ENCODE measurements at places on chromosomes 4 and X.

GRCh38 chrX:86013792-86014191, 33.6 kb downstream of the CHM start:
- no peak for DNase-seq

DNA sequence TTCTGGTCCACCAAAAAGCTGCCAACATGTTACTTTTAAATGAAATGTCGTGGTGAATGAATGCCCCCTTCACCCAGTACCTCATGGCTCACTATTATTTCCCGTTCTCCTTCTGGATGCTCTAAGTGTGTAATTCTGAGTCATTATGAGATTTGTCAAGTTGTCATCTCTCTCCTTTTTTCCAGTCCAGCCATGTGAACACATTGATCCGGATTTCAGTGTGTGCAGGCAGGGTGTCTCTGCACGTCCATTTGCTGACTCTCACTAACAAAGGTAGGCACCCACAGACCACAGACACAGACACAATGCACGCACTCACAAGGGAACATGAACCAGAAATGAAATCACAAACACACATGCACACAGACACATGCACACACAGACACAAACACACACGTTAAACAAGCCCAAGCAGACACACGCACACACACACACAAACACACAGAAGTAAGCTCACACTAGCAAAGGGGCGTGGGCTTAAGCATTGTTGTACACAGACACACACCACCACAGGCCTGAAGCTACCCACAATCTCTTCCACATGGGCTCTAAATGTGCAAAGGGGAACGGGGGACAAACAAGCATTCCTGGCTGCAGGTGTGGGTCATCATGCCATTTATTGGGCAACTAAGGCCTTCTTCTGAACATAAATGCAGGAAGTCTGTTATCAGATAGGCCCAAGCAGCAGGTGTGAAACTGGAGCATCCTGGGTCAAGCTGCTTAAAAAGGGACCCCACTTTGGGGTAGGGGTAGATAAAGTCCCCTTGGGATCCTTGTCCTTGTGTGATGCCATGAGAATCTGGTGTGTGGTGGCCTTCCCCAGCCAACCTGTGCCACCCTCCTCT, 58.1 kb downstream of the NBDY start:
- no peak for DNase-seq

DNA sequence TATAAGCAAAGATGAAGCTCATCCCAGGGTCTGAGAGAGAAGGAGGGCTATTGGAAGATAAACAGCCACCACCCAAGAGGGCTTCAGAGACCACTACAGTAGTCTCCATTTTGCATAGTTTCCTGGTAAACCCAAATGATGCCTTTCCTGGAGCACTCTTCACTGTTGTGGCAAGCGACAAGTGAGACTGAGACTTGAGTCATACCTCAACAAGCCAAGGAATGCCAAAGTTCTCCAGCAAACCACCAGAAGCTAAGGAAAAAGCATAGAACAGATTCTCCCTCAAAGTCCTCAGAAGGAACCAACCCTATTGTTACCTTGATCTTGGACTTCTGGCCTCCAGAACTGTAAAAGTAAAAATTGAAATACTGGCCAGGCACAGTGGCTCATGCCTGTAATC, 65.9 kb downstream of the LARP7 start:
- no peak for DNase-seq

DNA sequence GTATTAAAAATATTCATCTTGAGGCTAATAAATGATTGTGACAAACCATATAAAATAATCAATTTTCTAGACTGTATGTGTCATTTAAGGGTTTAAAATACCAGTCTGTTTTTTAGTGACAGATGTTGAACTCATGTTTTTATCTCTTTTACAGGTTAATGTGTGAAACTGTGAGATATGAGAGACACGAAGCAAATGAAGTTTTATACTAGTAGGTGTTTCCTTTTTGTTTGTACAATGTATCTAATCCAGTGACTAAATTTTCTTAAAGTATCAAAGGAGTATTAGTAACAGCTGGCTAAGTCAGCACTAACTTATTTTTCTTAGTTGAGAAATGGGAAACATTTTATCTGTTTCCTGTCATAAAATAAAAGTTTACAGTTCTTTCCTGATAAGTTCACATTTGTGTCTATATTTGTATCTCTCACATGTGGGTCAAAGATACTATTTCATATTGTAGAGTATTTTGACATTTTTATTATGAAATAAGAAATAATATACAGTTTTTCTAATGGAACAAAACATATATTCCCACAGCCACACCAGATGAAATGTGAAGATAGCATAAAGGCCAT, 90.3 kb downstream of the RAPGEF2 start:
- DNase-seq = no peak

- DNase-seq = peak; percentile 43
Measured at GRCh38 chr4:125091-125771, 930 bp downstream of the ZNF718 start.

DNA sequence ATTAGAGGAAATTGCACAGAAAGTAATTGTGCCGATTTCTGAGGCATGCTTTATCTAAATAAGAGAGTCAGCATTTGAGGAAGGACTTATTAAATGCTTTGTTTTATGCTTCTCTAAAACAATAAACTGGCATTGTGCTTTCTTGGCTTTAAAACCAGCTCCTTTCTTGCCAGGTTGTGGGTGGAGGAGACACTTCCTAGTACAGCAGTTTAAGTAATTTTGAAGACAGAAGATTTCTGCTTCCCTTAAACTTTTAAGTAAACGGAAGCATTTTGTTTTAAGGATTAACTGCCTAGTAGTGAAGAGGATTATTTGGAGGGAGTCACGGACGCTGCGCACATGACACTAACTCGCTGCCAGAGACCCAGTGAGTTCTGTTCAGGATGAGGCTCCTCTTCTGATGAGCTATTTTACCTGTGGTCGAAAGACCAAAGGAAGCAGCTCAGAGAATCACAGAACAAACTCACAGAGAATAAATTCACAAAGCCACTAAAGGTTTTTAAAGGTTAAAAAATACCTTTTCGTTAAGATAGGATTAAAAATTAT, 169.5 kb downstream of the TLL1 start:
- DNase-seq = peak; percentile 8

GRCh38 chr4:143486314-143486713, 27.2 kb upstream of the SMARCA5 start:
- DNase-seq = no peak

GRCh38 chrX:42129022-42129940, 205.9 kb upstream of the CASK start:
- DNase-seq = no peak

GRCh38 chr4:93237521-93237920, 591.0 kb upstream of the ATOH1 start:
- no peak for DNase-seq

DNA sequence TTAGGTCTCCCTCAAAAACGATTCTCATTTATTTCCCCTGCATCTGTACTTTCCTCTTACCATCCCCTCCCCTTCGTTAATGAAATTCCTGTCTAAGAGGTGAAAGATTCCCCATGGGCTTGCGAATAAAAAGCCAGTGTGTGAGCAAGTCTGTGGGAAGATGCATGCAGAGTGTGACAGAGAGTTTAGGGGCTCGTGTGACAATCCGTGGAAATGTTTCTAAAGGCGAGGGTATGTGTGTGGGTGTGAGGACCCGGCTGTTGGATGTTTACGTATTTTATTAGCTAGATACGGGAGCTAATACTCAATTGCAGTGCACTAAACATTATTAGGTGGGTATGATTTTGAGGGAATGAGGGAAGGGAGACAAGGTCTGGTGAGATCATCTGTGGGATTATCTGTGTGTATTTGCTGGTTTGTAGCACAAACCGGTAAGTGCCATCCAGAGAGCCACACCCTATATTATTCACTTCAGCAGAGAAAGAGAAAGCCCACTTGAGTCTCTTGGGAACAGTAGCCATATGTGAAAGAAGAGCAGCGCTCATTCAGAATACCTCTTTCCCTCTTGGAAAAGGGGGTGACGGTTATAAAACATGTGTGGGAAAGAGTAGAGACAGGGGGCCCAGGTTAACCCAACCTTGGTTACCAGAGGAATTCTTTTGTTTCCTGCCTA, 893 bp upstream of the HOPX start:
- no peak for DNase-seq

- DNase-seq = no peak
Measured at GRCh38 chrX:23954396-23954795, 46.6 kb downstream of the CXorf58 start.

DNA sequence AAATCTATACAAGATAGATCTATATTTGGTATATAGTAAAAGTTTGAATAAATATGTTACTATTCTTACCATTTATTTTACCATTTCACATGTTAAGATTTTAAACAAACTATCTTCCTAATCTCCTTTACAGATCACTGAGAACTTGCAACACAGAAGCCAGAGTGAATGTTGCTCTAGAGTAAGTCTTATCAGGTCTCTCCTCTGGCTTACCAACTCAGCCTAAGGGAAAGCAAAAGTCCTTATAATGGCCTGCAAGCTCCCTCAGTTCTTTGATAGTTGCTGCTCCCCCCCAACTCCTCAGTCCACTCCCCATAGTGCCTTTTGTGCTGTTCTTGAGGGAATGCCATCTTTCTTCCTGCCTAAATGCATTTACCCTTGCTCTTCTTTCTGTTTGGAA, 25.7 kb upstream of the SLC7A11 start:
- DNase-seq = no peak

DNA sequence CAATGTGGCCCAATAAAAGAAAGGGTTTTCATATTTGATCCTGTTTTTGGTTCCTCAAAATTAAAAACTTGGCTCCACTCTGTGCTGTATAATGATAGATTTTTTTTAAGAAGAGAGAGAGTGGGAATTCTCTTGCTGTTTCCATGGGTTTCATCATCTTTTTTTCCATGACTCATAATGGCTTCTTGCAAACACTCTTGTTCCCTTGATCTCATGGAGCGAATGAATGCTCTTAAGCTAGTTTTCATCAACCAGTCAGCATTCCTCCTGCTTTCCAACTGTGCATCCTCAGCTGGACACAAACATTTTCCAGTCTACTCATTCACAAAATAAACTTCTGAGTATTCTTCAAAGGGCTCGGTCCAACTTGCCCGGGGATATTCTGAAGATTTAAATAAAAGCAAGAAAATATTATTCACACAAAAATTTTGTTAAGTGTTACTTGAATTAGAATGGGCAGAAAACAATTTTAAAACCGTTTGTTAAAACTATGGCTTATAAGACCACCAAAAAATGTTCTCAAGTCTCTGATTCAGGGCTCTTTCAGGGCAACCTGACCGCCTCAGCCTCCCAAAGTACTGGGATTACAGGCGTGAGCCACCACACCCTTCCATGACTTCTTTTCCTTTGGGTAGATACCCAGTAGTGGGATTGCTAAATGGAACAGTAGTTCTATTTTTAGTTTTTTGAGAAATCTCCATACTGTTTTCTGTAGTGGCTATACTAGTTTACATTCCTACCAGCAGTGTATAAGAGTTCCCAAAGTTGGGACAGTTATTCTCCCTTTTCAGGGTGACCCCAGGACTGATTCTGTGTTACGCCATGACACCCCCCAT, 64.7 kb downstream of the TMEM156 start:
- no peak for DNase-seq

- DNase-seq = peak; percentile 3
Measured at GRCh38 chrX:30888526-30889146, 418 bp downstream of the TAB3 start.

DNA sequence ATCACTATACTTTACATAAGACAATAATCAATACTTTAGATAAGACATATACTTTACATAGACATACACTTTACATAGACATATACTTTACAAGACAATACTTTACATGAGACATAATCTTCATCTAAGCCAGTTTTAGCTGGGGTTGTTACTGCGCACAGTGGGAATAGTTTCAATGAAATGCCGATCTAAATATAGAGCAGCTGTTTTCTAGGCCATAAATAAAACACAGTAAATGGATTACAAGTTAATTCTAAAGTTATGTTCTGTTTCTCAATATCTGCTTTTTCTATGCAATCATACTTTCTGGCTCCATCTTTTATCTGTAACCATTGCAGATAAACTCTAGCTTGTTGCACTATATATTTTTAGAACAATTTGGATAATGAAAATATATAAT, 1470.6 kb upstream of the PABPC4L start:
- DNase-seq = no peak

- DNase-seq = no peak
Measured at GRCh38 chr4:67892253-67892652, 8.5 kb upstream of the TMPRSS11D start.

- no peak for DNase-seq
Measured at GRCh38 chr4:658681-659667, 15.1 kb downstream of the ATP5ME start.

GRCh38 chr4:58507079-58507478, 1396.9 kb upstream of the IGFBP7 start:
- no peak for DNase-seq

DNA sequence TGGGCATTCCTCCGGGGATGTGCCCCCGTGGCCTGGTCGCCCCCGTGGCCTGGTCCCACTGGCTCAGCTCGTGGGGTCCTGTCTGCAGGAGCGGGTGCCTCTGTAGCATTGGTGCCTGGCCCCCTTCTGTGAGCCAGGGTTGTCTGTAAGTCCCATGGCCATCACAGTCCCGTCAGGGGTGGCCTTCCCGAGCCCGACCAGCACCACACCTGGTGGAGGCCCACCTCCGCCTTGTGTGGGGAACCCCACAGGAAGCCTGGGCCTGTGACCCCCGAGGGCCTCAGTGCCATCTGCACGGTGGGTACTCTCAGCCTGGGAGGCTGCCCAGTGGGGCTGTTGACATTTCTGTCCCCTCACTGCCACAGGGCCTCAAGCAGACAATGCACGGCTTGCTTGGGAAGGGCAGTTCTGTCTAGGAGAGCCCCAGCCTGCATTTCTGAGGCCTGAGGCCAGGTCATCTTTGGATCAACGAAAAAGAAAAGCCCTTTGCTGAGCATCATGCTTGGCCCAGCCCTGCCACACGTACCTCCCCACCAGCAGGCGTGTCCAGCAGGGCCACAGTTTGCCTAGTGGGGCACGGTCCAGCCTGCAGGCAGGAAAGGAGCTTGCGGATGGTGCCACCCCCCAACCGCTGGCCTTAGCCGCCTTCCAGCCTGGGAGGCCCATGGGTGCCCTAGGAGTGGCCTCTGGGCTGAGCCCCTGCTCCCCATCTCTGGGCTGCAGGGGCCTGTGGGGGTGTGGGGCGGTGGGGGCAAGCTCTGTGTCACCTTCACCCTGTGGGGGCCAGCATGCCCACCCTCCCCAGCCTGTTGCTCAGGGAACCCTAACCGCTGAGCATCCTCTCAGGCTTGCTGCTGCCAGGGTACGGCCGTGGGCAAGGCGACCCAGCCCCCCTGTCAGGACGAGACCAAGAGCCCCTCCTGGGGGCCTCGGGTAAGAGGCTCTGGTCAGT, 23.2 kb downstream of the NKX1-1 start:
- no peak for DNase-seq

DNA sequence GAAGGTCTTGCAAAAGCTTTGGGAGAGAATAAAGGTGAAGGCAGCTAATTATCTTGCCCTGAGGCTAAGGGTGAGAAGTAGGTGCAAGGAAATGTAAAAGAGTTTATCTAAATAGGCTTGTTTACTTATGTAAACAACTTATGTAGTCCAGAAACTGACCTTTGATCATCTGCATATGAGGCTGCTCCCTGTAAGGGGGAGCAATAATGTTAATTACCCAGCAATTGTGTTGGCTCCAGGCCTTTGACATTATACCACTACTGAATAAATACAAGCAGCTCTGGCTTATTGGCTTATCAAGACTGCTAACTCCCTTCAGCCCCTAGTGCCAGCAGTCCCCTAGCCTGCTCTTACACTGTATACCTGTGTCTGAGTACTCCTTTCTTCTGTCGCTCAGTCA, 303.7 kb upstream of the GNPDA2 start:
- no peak for DNase-seq

- DNase-seq = no peak
Measured at GRCh38 chrX:38142610-38143009, 78.1 kb downstream of the SRPX start.

GRCh38 chrX:149568701-149569296, 18.5 kb downstream of the MAGEA9B start:
- DNase-seq = no peak

- no peak for DNase-seq
Measured at GRCh38 chrX:45070116-45071007, 130.3 kb downstream of the DIPK2B start.

Data from heart right ventricle (tissue), 16 donors.